ENCODE measurements at places on chromosomes 1 and 21.

DNA sequence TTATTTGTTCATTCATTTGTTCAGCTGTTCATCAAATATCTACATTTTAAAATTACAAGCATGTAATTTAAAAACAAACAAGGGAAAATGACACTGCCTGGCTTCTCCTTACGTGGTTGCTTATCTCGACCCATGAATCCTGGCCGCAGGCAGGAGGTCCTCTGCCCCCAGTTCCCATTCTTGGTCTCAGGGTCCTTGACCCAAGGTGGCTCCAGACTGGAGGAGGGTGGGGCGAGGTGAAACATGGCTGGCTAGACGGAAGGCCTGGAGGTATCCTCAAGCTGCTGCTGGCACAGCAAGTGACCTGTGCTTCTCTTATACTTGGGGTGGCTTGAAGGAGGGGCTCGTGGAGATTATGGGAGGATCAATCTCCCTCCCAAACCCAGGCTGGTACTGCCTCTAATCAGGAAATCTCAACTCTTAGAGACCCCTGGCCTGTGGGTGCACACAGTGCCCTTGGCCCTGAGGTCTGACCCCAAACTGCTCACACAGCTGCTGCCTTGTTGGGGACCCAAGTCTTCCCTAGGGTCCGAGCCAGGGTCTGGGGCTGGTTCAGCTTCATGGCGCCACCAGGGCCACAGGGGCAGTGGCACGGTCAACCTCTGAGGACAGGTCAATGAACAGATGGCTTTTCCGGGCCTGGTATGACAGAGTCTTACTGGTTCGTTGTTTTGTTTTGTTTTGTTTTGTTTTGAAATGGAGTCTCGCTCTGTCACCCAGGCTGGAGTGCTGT, 63.7 kb downstream of the SCCPDH start:
- DNase-seq: no peak

GRCh38 chr1:248890549-248891498, 15.2 kb upstream of the PGBD2 start:
- no peak for DNase-seq

DNA sequence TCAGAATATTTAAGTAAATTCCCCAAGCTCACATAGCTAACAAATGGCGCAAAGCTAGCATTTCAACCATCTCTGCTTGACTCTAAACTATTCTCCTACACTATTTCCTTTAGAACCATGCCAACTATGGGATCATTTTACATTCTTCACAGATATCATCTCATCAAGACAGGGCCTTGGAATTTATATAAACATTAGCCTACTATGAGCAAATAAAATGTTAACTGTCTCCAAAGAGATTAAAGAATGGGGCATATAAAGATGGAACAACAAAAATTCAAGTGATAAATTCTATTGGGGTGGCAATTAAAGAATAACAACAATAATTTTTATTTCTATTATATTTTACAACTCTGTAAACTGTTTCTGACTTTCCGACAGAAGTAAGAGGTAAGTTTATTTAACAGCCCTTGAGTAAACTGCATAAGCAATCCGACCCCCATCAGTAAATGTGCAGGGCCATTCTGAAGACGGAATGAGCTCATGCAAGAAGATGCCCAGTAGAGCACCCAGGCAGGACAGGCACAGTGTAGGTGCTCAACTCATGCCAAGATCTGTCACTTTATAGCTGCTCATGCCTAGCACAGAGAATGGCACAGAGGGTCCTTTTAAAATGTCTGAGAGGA, 261.9 kb downstream of the VAV3 start:
- DNase-seq: no peak

DNA sequence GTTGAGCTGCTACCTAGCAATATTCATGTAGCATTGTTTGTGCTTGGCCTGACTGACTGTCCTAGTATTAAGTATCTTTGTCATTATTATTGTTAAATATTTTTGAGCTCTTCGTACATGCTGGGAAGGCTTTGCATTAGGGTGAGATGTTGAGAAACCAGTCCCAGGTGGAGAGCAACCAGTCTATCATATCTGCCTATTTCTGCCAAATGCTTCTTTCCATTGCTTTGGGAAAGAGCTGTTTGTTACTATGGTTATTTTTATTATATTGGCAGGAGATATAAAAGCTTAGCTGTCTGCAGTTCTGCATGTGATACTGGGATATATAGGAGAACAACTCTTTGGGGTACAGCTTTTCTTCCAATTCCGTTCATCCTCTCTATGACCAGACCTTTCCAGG, 85.1 kb downstream of the CLDN17 start:
- DNase-seq: no peak

DNA sequence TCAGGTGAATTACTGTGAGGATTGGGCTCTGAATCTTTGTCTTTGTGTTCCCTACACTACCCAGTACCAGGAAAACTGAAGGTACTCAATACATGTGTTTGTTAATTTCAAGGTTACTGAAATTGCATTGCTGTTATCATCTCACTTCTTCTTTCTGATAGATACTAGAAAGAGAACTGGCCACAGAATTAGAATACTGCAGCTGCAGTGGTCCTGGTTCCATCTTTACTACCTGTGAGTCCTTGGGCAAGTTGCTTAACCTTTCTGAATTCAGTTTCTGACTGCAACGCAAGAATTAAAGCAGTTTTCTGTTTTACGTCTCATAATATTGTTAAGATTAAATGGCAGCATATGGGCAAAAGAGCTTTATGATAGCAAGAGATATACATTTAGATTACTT, 263.5 kb downstream of the LMO4 start:
- no peak for DNase-seq

DNA sequence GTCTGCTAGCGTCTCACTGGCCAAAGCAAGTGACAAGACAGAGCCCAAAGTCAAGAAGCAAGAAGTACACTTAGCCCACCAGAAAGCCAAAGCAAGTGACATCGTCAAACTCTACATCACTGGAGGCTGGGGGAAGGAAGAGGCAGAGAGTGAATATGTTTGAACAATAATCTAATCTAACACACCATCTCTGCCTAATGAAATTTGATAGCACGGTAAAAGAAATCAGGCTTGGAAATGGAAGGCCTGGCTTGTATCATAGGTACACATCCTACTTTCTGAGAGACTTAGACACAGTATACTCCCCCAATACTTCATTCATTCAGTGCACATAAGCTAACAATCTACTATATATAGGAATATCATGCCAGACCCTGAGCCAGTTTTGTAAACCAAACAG, 26.3 kb downstream of the TRABD2B start:
- DNase-seq: no peak
